Muscle of back (tissue), 13 donors: ENCODE measurements at places on chromosomes 13 and 19. TPM values are rescaled to one million over a fixed set of nuclear protein-coding genes. Genes with fewer than 3 reads are reported as not detected.
A peak's percentile ranks its signal among the peaks of the same experiment; 100 is the strongest.

DNA sequence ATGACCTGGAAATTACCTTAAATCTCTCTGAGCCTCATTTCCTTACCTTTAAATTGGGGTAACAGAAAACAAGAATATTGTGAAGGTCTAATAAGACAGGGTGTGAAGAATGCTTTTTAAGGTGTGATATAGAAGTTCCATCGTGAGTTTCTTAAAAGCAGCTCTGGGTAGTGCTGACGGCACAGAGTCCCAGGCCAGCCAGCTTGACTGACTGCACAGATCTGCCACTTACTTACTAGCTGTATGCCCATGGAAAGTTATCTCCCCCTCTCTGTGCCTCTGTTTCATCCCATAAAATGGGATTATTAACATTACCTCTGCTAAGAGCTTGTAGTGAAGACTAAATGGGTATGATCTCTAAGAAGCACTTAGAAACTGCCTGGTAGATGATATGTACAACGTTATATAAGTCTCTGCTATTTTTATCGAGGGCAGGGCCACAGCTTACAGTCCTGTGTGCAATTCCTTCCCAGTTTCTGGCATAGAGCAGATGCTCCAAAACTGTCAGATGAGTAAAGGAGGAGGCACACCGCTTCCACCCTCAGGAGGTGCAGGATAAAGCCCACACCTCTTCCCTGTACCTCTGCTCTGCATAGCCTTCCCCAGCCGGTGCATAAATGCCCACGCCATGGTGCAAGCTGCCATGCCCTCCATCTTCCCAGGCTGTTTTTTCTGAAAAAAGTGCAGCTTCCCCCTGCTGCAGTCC lies 99.6 kb downstream of the MBNL2 start:
- no peak for DNase-seq

DNA sequence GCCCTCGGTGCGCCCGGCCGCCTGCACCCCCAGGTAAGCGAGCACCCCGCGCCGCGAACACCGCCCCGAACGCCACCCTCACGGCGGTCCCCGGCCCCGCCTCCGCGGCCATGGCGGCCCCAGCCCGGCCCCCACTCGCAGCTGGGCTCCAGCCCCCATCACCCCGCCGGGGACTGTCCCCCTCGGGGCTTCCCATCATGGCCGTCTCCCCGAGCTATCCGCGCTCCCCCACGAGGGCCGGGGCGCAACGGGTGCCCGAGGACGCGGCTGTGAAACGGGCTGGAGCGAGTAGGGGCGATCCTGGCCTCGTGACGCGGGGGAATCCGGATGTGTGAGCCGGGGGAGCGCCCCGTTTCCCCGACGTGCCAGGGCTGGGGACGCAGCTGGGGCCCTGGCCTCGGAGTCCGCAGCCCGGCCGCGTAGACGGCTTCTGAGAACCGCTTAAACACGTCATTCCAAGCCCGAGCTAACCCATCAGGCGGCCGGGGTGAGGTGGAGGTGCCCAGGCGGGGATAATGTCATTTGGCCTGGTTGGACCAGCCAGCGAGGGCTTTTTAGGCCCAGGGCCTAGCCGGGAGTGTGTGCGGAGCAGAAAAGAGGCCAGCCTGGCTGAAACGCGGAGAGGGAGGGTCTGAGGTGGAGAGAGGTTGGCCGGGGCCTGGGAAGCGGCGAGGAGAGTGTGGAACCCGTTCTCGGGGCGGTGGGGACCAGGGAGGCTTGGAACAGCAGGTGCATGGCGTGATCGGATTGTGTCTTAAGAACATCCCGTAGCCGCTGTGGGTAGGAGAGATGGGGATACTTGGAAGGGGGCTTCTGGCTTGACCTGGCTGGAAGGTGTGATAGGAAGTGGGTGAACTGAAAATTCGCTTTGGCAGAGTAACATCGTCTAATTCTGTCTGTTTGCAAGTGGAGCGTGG lies 550 bp downstream of the CERS4 start:
- peak; percentile 11 for DNase-seq

DNA sequence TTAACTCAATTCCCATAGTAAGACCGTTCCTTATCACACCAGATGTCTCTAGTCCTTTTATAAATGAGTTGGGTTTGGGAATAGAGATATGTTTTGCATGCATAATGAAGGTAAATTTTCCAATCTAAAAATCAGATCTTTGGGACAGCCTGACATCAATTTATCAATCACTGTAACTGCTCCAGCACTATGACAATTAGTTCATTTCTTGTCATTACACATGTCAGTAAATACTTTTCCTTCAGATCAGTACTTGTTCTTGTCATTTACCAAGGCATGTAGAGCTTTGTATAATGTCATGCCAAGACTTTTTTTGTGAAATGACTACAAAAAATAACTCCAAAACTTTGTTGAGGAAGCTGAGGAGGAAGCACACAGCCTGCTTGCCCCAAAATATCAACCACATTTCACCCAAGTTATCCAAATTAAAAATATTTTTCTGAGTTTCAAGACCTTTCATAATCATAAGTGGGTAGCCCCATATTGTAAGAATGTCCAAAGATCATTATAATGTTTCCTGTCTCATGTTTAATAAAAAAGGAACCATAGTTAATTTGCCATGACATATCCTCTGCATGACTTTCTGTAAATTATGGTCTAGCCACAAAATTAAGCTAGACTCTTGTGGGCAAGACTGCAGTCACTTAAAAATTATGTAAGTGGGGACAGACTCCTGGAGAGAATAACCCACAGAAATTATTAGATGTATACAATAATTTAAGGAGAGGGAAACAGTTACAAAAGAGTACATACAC lies 586.8 kb downstream of the TBC1D4 start:
- DNase-seq = no peak

GRCh38 chr19:9702186-9702585 lies 27.3 kb upstream of the ZNF562 start:
- no peak for DNase-seq

- no peak for DNase-seq
Measured at GRCh38 chr19:50003254-50003788, 21.9 kb downstream of the VRK3 start.

MAN2B1 gene
- polyA plus RNA-seq = 27.1 TPM

DNA sequence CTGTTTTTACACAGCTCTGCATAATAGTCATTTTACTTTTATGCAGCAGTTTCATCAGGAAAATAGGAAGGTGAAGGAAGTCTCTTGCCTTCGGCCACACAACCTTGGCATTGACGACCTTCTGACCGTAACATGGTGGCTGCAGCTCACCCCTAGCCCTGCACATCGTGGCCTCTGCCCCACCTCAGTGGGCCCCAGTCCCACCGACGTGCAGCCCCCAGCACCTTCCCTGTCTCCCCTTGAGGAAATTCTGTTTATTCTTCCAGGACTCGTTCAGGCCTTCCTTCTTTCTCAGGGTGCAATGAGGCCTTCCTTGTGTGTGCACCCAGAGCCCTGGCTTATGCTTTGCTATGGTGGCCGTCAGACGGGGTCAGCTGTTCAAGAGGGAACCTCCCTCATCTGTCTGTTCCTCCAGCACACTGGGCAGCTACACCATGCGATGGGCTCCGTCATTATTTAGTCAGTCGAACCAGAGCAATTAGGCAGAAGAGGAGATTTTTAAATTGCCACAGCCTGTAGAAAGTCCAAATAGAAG lies 33.3 kb downstream of the TMEM255B start:
- no peak for DNase-seq

DNA sequence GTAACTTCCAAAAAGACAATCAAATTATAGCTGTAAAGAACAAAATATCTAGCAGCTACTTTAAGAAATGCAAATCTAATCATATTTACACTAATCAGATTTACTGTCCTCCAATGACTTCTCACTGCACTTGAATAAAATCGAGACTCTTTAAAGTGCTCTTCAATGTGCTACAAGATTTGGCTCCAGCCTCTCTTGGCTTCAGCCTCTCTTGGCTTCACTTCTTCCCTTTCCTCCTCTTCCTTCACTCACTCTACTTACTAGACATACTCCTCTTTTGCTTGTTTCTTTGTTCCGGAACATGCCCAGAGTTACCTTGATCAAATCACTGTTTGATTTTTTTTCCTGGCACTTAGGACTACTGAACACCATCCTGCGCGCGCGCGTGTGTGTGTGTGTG lies 495.4 kb downstream of the LMO7 start:
- peak; percentile 25 for DNase-seq

PRRG2 gene
- 0.75 TPM for polyA plus RNA-seq

TSSK6 gene
- 0.69 TPM for polyA plus RNA-seq

DNA sequence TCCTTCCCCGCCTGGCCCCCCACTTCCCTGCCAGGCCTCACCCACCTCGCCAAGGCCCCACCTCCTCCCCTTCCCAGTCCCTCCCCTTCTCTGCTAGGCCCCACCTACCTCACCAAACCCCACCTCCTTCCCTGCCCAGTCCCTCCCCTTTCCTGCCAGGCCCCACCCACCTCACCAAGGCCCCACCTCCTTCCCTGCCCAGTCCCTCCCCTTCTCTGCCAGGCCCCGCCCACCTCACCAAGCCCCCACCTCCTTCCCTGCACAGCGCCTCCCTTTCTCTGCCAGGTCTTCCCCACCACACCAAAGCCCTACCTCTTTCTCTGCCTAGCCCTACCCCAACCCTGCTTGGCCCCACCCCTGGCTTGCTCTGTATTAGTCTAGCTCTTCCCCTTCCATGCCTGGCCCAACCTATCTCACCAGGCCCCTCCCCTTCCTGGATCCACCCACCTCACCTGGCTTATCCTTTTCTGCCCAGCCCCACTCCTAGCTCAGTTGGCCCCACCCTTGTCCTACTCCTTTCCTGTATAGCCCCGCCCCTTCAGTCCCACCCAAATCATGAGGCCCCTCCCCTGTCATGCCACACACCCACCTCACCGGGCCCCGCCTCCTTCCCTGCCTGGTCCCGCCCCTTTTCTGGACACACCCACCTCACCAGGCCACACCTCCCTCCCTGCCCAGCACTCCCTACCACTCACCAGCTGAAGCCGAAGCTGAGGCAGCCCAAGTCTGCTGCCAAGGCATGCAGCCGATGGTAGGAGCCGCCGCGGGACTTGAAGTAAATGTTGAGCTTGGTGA lies 16.2 kb downstream of the CERS1 start:
- no peak for DNase-seq

DNA sequence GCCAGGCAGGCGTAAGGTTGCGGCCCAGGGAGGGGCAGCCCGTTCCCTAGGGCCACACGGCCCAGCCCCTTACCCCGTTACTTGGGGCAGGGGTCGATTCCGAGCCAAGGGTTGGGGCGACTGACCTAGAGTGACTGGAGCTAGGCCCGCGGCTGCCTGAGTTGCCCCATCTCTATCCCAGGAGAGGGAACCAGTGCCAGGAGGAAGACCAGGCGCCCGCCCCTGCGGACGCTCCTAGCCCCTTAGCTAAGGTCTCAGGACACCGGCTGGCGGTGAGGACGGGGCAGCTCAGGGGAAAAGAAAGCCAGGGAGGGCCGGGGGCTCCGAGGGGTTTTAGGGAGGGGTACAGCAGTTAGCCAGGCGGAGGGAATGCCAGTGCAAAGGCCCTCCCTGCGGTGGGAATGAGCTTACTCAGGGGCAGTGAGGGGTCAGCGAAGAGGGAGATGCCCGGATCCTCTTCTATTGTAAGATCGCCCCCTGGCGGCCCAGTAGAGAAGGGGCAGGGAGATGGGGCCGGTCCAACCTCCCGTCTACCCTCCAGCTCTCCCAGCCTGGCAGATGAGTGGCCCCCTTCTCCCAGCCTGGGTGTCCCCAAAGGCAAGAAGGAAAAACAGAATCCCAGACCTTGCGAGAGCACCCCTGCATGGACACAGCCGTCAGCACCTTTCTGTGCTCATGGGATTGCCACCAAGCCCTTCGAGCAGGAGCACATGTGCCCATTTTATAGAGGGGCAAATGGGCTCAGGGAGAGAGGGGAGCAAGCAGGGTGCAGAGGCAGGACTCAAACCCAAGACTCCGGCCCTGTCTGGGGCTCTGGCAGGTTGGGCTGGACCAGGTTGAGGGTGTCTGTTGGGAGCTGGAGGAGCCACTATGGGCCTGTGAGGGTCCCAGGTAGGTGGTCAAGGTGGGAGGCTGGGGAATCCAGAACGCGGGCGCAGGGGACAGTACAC lies 16.3 kb downstream of the CILP2 start:
- no peak for DNase-seq

TMEM221 gene
- 1.1 TPM for polyA plus RNA-seq

DNA sequence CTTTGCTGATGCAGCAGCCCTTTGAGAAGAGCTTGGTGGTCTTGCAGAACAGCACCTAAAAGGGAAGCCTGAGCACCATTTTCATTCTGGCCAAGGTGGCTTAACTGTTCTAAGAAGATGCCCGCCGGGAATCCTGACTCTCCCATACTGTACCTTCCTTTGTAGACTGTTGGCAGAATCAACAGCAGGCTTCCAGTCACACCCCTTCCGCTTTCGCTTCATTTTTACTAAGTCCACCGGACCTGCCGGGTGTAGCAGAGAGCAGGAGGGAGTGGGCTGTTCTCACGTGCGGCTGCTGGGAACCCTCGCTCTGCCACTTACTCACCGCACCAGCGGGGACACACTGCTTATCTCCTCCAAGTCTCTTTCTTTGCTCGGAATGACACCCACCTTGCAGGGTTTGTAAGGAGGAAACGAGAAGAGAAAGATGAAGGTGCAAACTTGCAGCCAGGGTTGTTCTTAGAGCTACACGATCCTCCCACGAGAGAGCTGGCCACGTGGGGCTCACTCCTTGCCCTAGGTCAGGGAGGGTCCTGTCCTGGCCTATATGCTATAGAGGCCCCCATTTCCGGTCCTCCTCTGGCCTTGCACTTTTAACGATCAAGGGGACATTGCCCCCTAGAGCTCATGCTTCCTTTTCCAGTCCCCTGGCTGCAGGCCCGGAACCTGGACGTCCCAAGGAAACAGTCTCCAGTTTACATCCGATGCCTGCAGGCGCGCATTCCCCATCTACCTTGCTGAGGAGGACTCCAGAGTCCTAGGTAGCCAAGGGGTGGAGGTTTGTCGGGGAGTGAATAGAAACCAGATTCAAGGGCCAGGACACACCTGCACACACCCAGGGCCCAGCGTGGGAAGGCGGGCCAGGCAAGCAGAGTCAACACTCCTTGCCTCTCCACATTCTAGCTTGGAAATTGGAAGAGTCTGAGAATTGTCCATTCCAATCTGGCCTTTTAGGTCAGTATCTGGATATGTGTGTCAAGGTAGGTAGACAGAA lies 453.6 kb downstream of the IRS2 start:
- no peak for DNase-seq

GRCh38 chr13:48908381-48909055 lies 67.2 kb upstream of the FNDC3A start:
- DNase-seq = no peak

- DNase-seq = peak; percentile 86
Measured at GRCh38 chr19:46614114-46614722, 10.7 kb downstream of the PTGIR start.

GRCh38 chr13:39052944-39053343 lies 14.7 kb downstream of the NHLRC3 start:
- DNase-seq = no peak

- DNase-seq = no peak
Measured at GRCh38 chr19:28706693-28707092, 506.3 kb downstream of the UQCRFS1 start.
